ENCODE measurements at places on chromosomes 12 and 14.

- DNase-seq = no peak
Observed at GRCh38 chr14:102015045-102015685, 50.8 kb downstream of the DYNC1H1 start.

DNA sequence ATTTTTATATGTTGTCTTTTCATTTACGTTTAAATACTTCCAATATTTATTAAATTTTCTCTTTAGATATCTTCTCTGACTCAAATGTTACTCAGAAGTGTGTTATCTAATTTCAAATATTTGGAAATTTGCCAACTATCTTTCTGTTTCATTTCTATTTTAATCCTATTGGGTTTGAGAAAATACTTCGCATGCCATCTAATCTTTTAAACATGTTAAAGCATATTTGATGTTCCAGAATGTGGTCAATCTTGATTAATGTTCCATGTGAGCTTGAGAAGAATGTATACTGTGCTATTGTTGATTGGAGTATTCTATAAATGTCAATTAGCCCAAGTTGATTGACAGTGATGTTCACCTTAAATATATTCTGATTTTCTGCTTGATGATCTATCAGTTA lies 11.9 kb upstream of the DCN start:
- no peak for DNase-seq

DNA sequence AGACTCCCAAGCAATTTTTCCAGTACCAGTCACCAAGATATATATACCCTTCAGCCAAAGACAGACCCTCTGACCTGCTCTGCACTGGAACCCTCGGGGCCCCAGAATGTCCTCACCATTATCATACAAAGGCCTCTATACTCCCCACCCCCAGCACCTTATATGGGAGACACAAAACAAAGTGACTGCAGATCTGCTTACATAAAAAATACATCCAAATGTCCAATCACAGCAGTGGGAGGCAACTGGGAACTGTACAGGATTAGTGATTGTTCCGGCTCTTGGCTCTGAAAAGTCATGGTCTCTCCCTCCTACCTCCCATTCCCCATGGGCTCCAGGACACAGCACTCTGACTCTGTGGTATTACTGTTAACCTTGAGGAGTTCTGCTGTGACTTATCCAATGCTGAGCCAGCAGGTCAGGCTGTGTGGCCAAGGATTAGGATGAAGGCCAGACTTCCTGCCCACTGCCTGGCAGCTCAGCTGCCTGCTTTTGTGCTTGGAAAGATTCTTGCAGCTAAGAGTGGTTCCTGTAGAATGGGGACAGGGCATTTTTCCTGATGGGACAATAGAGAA lies 13.7 kb downstream of the OXA1L start:
- DNase-seq = no peak

GRCh38 chr12:123948796-123949769 lies 23.5 kb downstream of the CCDC92 start:
- no peak for DNase-seq

DNA sequence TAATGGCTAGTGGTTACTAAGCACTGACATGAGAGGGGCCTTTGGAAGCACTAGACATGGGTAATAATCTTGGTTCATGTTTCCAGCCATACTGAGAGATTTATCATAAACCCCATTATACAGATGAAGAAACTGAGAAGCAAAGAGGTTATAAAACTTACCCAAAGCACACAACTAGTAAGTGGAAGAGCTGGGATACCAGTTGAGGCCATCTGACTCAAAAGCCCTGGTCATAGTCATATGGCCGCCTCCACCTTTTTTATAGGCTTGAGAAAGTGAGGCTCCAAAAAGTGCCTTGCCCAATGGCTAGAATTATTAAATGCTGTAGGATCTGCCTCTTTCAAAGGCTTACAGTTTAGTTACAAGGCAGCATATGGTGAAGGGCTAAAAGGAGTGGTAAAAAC lies 944 bp downstream of the TXNRD1 start:
- DNase-seq = no peak

GRCh38 chr12:19675361-19675760 lies 236.1 kb downstream of the AEBP2 start:
- peak; percentile 62 for DNase-seq

GRCh38 chr14:52089218-52089617 lies 20.4 kb upstream of the NID2 start:
- no peak for DNase-seq

DNA sequence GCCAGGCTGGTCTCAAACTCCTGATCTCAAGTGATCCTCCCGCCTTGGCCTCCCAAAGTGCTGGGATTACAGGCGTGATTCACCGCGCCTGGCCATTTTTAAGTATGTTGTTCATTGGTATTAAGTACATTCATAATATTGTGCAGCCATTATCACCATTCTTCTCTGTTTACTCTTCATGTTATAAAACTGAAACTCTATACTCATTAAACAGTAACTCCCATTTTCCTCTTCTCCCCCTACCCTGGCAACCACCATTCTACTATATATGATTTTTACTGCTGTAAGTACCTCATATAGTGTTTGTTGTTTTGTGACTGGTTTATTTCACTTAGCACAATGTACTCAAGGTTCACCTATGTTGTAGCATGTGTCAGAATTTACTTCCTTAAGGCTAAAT lies 23.1 kb downstream of the METAP2 start:
- no peak for DNase-seq

- no peak for DNase-seq
Observed at GRCh38 chr12:26809611-26810285, 23.2 kb downstream of the ITPR2 start.

Data from activated CD4-positive, alpha-beta T cell treated with anti-CD3 and anti-CD28 coated beads, Interleukin-2, Interleukin-6, amounts not matched to agents 100 ng/mL and 50 ng/mL, durations not matched to agents 16 hours and 8 hours (primary cell).